ENCODE measurements at places on chromosomes 3 and 15. TPM values are rescaled to one million over a fixed set of nuclear protein-coding genes. Genes with fewer than 3 reads are reported as not detected.

DNA sequence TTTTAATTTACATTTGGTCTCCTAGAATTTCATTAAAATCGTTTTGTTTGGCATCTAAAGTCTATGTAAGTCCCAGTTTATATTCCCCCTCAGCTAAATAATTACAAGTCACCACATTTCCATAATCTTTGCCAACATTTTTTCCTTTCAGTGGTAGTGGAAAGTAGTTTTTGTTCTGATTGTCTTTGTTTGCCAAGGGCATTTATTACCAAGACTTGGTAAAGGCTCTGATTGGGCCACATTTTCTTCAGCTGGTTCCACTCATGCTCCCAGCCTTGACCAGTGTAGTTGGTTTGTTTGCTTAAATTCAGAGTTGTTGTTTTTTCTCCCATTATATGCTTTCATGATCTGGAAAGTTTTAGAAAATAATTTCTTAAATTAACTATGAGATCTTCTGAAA is 153.4 kb upstream of the MME start:
- DNase-seq: no peak

- DNase-seq: no peak
Measured at GRCh38 chr3:32278714-32279113, 40.2 kb downstream of the CMTM8 start.

GRCh38 chr15:82709081-82709420 is 624 bp downstream of the AP3B2 start:
- DNase-seq: no peak

GRCh38 chr15:90915216-90915807 is 12.2 kb downstream of the MAN2A2 start:
- no peak for DNase-seq

DNA sequence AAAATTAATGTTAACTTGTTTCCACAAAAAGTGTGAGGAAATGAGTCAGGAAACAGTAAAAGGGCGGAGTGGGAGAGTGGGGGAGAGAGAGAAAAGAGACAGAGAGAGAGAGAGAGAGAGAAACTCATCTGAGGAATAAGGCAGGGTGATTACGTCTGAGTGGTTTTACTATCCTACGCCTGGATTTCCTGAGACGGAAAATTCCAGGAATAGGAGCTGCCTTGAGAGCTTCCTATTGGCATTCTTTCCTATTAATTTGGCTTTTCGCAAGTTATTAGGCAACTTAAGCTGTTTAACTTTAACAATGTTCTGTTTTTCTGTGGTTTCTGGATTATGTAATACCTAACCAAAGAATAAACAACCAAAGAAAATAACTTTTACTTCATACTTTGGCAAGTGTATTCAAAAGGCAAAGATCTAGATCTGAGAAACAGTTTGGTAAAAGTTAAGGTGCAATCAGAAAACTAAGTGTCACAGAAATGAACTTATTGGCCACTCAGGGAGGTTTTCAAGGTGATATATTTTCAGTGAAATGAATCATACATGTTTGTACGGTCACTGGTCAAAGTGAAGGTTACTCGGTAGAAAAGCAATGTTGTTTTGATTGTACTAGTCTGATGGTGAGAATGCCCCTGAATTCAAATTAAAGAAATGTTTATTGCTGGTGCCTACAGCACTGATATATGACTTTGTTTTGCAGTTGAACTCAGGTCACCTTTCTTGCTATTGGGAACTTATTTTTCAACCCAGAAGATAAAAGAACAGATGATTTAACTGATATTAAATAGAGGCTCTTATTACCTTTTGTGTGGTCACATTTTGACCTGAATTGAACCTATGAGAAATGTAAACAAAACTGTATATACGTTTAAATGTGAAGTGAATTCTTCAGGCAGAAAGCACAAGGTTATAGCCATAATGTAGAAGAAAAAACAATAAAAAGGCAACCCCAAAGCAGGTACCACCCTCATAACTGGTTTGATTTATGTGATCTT is 39.9 kb upstream of the TNFSF10 start:
- DNase-seq: peak; percentile 65

- DNase-seq: no peak
Measured at GRCh38 chr15:31047437-31047836, 54.1 kb downstream of the TRPM1 start.

DNA sequence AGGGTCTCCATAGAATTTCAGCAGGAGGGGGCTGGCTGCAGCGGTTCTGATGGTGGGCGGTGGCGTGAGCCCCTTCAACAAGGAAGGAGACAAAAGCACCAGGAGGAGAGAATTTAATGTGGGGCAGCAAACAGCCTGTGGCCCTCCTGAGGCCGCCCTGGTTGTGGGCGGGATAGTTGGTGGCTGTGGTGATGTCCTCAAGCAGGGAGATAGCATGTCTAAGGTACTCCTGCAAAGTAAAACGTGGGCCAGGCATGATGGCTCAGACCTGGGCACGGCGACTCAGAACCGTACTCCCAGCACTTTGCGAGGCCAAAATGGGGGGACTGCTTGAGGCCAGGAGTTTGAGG is 94.0 kb downstream of the LRRK1 start:
- peak; percentile 4 for DNase-seq

DNA sequence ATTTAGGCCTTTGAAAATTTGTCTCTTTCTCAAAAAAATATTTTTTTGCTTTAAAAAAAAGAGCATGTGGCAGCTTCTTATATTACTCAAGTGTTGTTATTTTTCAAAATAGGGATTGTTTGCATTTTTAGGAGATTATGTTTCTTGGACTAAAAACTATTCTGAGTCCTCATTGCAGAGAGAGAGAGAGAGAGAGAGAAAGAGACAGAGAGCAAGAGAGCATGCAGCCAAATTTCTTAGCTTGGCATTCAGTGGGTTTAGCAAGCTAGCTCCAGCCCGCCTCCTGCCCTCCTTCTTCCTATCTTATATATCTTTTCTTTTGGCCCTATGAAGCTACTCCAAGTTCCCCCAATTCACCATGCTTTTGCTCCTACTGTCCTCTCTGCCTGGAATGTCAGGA is 55.7 kb downstream of the CEMIP start:
- no peak for DNase-seq

GRCh38 chr3:103085465-103085864 is 650.6 kb downstream of the ZPLD1 start:
- no peak for DNase-seq

DNA sequence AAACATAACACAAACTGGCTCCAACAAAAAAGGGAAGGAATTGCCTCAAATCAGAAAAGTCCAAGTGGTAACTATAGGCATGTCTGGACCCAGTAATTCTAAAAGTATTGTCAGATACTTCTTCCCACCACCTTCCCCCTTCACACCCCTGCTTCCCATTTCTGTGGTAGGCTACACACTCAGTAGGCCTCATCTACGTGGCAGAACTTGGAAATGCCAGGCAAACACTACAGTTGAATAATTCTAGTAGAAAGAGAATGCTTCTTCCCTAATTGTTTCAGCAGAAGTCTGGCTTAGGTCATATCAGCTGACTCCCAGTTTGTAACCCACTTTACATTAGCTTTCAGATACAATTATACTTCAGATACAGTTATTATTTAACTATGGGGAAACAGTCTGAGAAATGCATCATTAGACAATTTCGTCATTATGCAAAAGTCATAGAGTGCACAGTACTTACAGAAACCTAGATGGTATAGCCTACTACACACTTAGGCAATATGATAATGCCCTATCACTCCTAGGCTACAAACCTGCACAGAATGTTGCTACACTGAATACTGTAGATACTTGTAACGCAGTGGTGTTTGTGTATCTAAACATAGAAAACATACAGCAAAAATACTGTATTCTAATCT is 6.4 kb downstream of the SETMAR start:
- no peak for DNase-seq

DNA sequence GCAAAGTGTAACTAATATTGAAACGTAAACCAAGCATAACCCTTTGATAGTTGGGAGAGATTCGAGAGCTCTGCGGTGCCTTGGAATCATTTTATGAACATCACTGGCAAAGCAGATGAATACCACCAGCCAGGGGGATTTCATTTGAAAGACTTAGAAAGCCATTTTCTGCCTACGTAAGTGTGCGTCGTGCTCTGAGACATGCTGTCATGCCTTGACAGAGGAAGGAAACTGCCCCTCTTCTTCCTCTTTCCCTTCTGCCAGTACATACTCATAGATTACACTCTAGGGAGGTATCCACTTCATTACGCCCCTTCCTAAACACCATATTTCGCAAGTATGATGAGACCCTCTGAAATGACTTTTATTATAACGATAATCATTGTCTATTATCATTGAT is 3.3 kb upstream of the MTHFS start:
- DNase-seq: no peak

- no peak for DNase-seq
Measured at GRCh38 chr3:28019740-28020139, 221.7 kb upstream of the CMC1 start.

- no peak for DNase-seq
Measured at GRCh38 chr3:111956995-111957734, 21.7 kb upstream of the ABHD10 start.

DNA sequence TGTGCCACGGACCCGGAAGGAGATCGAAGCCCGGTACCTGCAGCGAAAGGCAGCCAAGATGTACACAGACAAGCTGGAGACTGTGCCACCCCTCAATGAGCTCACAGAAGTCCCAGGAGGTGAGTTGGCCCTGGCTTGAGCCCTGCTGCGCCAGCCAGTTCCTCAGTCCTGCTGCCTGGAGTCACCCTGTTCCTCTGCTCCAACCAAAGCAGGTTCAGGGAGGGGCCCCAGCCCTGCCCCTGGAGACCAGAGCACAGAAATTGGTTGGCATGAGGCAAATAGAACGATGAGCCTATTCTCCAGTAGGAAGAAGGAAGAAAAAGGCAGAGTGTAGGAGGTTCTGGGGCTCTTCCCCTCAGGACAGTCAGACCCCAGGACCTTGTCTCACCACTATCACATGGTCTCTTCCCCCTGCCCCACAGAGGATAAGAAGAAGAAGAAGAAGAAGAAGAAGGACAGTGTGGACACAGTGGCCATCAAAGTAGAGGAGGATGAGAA is 8.0 kb downstream of the TMIE start:
- DNase-seq: no peak

GRCh38 chr3:44365952-44366351 is 27.4 kb downstream of the TCAIM start:
- no peak for DNase-seq

DNA sequence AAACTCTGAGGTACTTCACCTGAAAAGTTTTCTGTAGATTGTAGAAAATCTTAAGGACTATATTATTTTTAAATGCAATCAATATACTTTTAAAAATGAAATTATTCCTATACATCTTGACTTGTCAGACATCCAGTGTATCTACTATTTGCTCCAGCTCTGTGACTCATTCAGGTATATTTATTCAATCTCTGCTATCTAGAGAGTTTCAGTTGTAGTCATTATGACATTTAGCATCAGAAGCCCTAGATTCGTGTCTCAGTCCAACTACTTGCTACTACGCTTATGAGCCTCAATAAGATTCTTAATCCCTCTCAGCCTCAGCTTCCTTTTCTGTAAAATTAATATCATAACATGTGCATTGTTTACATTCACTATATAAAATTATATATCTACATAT is 22.3 kb upstream of the EIF1B start:
- DNase-seq: no peak

DNA sequence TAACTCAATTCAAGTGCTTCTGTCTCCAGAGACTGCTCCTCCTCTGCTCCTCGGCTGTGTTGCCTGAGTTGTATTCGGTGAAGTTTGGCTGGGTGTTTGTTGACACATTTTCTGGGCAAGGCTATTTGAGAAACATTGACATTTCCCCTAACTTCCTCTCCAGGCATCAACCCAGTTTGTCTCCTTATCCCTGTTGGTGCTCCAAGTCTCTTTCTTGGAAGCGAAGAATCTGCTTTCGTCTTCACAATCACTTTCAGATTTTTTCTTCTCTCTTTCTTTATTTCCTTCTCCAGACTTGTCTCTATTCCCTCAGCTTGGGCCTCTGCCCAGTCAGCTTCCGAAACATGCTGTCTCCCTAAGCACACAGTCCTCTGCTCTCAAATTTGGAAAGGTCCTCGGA is 84.7 kb downstream of the ETV5 start:
- no peak for DNase-seq

GRCh38 chr3:165642761-165643420 is 194.3 kb downstream of the BCHE start:
- no peak for DNase-seq

GRCh38 chr15:73744293-73744692 is 8.9 kb downstream of the INSYN1 start:
- no peak for DNase-seq

- no peak for DNase-seq
Measured at GRCh38 chr3:143221446-143221845, 101.9 kb downstream of the CHST2 start.

- DNase-seq: no peak
Measured at GRCh38 chr3:155252021-155252420, 41.5 kb downstream of the STRIT1 start.

DNA sequence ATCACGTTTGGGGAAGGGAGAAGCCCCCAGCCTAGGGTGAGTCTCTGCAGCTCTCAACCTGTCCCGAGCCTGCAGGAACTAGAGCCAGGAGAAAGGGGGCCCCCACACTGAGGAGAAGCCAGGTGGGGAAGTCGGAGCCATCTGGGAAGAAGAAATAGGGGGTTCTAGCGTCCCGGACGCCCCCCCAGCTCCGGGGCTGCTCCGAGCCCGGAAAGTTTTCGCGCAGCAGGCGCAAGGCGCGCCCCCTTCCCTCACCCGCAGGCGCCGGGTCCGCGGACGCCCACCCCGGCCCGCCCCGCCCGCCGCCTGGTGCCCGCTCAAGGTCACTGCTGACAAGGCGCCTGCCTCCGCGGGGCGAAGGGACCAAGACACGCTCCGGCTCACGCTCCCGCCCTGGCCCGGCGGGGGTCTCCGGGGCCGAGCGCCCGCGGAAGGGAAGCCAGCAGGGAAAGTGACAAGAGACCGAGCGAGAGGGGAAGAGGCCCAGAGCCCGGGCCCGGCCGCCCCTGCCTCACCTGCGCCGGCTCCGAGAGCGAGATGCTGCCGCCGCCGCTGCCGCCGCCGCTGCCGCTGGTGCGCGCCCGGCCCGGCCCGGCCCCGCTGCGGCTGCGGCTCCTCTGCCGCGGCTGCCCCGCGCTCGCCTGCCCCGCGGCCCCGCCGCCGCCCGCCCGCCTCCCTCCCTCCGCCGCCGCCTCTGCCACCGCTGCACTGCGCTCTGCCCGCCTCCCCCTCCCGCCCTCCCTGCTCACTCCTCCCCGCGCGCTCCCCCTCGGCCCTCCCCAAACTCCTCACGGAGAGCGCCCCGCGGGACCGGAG is 108.4 kb upstream of the SLC6A11 start:
- DNase-seq: no peak

Gene PLA2G4B
- total RNA-seq: 8.7 TPM

Gene PRICKLE2
- 39.1 TPM for total RNA-seq

Gene DLEC1
- 6.9 TPM for total RNA-seq

Gene PRSS50
- total RNA-seq: not detected

Gene HRH1
- total RNA-seq: 13.8 TPM

Gene SLC6A1
- 3.9 TPM for total RNA-seq

Gene TRPM1
- total RNA-seq: not detected

Gene STAC
- 4.2 TPM for total RNA-seq

Gene BCL2A1
- not detected for total RNA-seq

Gene TM4SF18
- 6.3 TPM for total RNA-seq

Gene TLR9
- total RNA-seq: not detected
